Natural killer cell (primary cell): ENCODE measurements at places on chromosomes 7 and 10. TPM values are rescaled to one million over a fixed set of nuclear protein-coding genes. Genes with fewer than 3 reads are reported as not detected.

GCK gene
- not detected for total RNA-seq

KRIT1 gene
- total RNA-seq, result 76.7 TPM

GRCh38 chr10:94287336-94287735 is 75.4 kb downstream of the NOC3L start:
- peaks cover 2% of the 10 kb centered on the region for H3K27me3 ChIP-seq
- no peak for DNase-seq
- H3K4me1 ChIP-seq, result no peaks in the 10 kb centered on the region
- H3K4me3 ChIP-seq, result no peak overlapping the region
- H3K36me3 ChIP-seq, result no peaks in the 10 kb centered on the region

GRCh38 chr7:66050990-66051448 is 24.6 kb upstream of the ASL start:
- no peaks in the 10 kb centered on the region for H3K36me3 ChIP-seq
- H3K4me1 ChIP-seq, result no peaks in the 10 kb centered on the region
- H3K27me3 ChIP-seq, result no peaks in the 10 kb centered on the region
- no peak for DNase-seq
- H3K27ac ChIP-seq, result no peak overlapping the region
- H3K4me3 ChIP-seq, result no peak overlapping the region

- DNase-seq, result no peak
- H3K4me3 ChIP-seq, result no peak overlapping the region
- no peaks in the 10 kb centered on the region for H3K27me3 ChIP-seq
- no peak overlapping the region for H3K27ac ChIP-seq
- H3K36me3 ChIP-seq, result no peaks in the 10 kb centered on the region
- peaks cover 7% of the 10 kb centered on the region for H3K4me1 ChIP-seq
These were observed 5.5 kb upstream of the IMPDH1 start for GRCh38 chr7:128415217-128415785.
